NCI-H1092 (cell line): ENCODE measurements at places on chromosomes 7 and 10.

- DNase-seq, result no peak
Measured at GRCh38 chr10:114970515-114970914, 32.5 kb downstream of the TRUB1 start.

DNA sequence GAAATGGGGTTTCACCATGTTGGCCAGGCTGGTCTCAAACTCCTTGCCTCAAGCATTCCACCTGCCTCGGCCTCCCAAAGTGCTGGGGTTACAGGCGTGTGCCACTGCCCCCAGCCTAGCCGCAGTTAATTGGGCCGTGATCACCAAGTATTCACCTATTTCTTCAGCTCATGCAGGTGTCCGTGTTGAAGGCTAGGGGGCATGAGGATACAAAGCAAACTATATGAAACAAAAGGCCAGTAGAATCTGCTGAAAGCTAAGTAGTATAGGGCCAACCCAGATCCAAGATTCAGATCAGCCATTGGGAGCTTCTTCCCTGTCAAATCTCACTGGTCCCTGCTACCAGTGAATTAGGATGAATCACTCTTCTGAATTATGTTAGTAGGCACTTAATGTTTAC is 73.4 kb downstream of the LRRC4 start:
- no peak for DNase-seq

DNA sequence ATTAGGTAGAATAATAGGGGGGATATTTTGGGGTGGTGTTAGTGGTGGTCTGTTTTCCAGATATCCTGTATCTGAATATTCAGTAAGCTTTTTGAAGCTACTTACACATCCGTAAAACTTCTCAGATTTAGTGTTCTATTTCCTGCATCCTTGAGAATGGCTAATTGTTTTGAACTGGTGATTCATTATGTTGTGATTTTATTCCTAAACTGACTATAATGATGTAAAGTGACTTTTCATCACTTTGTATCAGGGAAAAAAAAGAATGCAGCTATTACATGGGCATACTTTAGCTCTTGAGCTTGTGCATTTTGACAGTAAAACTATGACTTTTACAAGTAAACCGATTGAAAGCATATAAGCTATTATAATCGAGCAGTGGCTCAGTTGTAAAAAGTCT is 18.2 kb downstream of the WAC start:
- DNase-seq, result no peak

DNA sequence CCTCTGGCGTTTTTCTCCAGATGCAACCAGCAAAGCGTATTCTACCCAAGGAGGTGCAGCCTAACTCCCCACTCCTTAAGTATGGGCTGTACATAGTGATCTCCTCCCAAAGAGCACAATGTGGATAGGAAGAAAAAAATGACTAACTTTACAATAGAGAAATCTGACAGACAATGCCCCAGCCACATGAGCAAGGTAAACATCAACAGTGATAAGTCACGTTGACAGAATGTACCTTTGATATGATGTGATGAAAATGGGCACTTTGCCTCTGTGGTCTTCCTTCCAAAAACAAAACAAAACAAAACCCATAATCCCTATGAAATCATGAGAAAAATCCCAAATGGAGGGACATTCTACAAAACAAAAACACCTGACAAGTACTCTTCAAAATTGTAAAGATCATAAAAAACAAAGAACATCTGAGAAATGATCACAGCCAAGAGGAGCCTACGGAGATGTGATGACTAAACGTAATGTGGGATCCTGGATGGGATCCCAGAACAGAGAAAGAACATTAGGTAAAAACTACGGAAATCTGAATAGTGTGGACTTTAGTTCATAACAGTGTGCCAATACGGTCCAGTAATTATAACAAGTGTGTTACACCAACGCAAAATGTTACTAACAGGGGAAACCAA is 50.6 kb downstream of the ABLIM1 start:
- DNase-seq, result no peak

GRCh38 chr7:74097937-74098614 is 14.5 kb downstream of the LIMK1 start:
- no peak for DNase-seq

GRCh38 chr7:133265821-133266220 is 12.9 kb downstream of the EXOC4 start:
- DNase-seq, result no peak

DNA sequence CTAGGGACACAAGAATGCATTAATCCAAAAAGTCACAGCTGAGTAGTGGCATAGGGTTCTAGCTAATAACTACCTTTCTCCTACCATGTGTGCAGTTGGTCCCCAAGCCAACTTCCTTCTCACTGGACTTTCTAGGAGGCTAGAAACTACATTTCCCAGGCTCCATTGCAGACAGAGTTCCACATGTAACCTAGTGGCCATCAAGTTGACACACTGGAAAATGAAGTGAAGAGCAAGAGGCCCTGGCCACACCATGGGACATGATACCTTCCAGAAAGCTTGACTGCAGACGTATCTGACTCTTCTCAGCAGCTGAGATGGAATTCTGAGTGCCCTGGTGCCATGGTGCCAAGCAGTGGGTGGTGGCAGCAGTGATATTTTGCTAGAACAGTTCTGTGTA is 49.8 kb upstream of the TMEM273 start:
- no peak for DNase-seq
